Hypothalamus (tissue), 51 donors: ENCODE measurements at places on chromosomes 13 and 19.

DNA sequence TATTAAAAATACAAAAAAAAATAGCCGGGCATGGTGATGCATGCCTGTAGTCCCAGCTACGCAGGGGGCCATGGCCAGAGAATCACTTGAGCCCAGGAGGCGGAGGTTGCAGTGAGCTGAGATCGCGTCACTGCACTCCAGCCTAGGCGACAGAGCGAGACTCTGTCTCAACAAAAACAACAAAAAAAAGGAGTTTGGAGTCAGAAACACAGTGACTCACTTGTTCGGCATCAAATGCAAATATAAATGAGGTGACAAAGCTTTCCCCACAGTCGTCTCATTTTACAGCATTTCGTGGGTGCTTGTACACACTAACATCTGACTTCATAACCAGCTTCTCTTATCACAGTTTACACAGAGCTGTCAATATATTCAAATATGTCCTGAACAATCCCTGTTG, 11.0 kb downstream of the ZNF665 start:
- no peak for DNase-seq

GRCh38 chr19:10636304-10636972, 11.1 kb downstream of the SLC44A2 start:
- DNase-seq = no peak

DNA sequence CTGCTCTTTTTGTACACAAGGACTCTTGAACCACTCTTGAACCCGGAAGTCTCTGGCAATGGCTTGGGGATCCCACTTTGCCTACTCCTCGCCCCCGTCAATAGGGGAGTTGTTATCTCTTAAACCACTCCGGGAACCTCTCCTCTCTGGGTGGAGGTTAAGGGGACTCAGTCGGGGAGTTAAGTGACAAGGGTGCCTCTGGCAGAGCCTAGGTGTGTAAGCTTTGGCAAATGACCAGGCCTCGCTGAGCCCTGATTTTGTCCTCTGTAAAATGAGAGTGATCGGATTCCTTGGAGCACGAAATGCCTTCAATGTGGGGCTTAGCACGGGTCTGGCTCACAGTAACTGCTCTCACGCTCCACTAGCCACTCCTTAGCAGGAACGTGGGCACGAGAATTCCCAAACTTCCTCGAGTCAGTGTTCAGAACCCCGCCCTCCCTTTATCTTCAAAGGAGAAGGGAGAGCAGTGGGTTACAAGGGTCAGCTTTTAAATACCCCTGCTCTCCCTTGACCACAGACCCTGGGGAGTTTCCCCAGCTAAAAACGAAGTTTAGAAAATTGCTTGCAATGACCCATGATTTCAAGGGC, 193.3 kb downstream of the KATNAL1 start:
- no peak for DNase-seq

DNA sequence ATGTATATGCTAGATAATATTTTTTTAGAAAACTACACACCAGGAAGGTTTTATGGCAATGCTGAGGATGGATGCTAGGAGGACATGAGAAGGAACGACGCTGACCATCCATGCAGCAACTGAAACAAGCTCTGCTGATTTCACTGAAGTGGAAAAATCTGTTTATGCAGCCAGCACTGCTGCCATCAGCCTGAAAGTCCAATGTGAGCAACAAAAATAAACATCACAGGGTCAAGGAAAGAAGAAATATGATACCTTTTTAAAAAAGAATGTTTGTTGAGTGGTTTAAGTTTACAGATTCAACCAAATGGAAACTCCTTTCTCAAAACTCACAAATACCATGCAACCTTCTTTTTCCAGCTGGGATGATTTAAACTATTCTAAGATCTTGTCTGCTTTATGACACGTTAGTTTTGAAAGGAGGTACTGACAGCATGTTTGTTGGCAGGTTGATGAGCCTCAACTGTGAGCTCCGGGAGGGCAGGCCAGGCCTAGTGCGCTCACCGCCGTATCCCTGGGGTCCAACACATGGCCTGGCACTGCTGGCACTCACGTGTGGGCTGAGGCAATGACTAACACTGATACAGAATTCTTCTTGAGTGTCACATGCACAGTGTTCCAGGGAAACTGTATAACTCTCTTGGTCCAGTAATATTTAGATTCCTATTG, 46.8 kb downstream of the LATS2 start:
- no peak for DNase-seq

DNA sequence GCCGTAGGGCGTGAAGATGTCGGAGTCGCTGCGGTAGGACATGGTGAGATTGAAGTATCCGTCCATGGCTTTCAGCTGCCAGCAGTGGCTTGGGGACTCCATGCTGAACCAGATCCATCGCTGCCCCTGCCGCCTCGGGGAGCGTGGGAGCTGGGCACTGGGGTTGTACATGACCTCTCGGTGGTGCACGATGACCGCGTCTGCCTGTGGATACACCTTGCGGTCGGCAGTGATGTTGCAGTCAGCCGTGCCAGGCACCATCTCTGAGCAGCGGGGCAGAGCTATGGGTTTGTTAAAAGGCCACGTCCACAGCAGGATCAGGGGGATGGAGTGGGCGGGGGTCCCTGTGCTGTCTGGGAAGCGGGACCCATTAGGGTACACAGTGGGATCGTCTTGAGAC, 7.4 kb downstream of the FUT6 start:
- no peak for DNase-seq

GRCh38 chr13:100149389-100149788, 60.5 kb downstream of the PCCA start:
- DNase-seq = no peak

DNA sequence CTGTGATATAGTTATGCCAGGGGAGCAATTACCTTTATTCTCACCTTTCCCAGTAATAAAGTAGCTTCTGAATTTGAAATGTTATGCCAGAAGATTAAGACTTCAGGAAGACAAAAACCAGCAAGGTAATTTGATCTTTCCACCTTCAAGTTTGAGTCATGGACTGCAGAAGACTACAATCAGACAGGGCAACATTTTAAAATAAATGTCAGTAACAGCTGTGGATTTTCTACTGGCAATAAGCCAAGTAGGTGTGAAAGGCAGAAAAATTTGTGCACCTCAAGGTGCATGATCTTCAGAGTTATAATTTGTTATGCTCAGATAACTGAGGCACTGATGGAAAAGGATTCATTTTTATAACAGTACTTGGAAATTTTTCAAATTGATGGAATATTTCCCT, 54.9 kb downstream of the SLITRK1 start:
- no peak for DNase-seq

- DNase-seq = no peak
Measured at GRCh38 chr19:12077375-12077774, 12.8 kb downstream of the ZNF844 start.

- no peak for DNase-seq
Measured at GRCh38 chr13:110436276-110436675, 125.2 kb downstream of the RAB20 start.

DNA sequence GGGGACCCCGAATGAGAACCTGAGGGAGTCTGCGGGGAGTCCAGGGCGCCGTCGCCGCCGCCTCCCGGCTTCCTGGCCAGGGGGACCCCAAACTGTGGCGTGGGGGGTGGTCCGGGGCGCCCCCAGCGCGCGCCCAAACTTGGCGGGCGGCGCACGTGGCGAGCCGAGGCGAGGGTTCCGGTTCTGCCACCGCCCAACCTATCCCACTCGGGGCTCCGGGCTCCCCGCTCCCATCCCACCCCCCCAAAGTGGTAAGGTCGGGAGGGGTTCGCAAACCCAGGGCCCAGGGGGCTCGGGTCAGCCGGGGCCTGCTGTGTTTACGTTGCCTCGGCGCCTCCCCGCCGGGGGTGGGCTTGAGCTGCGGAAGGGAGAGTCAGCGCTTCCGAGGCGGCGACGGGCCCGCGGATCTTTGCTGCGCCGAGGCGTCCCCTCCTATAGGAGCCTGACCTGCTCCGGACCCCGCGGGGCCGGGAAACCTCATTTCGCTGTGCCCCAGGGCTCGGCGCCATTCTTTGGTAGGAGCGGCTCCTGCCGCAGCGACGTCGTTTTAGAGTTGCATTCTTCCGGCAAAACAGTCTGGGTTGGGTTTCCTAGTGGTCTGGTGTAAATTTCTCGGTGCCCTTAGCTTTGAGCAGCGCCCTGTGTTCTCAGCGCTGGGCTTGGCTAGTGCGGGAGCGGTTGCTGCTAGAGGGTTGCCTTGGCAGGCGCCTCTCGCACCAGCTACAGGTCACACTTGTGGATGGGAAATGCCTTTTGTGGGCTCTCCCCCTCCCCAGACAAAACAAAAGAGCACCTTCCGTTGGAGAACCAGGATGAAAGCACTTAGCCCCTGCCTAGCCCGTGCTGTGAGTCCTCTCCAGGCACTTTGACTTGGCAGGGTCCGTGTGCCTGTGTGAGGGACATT, 1.2 kb downstream of the DAZAP1 start:
- DNase-seq = peak; percentile 48

- no peak for DNase-seq
Measured at GRCh38 chr19:30070198-30070967, 128.3 kb downstream of the URI1 start.

- DNase-seq = no peak
Measured at GRCh38 chr19:1933244-1933643, 7.7 kb upstream of the CSNK1G2 start.

DNA sequence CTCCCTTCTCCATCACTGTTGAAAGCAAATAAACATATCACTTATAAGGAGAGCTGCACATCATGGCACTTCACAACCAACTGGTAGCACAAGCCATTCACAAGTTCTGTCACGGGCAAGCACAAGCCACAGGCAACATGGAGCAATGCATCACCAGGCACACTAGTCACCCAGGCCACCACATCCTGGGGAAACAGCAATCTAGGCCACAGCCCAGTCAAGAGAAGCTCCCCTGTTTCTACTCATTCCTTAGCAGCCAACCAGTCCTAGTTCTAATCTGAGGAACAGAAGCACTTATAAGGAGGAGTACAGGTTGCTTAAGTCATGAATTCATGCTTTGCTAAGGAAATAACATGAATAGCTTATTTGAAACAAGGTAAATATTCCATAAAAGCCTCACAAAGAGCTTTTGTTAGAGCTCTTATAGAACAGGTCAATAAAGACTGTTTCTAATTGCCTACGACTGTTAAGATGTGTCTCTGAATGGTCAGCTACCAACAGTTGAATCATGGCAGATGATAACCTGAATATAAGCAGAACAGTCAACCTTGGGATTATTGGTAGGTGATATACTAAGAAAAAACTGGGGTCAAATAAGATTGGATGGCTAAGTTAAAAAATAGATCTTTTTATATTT, 169.0 kb downstream of the TBC1D4 start:
- DNase-seq = no peak

- no peak for DNase-seq
Measured at GRCh38 chr13:69704311-69704710, 403.3 kb upstream of the ATXN8OS start.

- no peak for DNase-seq
Measured at GRCh38 chr13:33006638-33007037, 9.6 kb upstream of the KL start.

- DNase-seq = no peak
Measured at GRCh38 chr19:42099336-42099925, 23.5 kb downstream of the ZNF574 start.

GRCh38 chr19:15197275-15197941, 3.4 kb downstream of the NOTCH3 start:
- DNase-seq = no peak

- DNase-seq = no peak
Measured at GRCh38 chr13:48906200-48906599, 69.5 kb upstream of the FNDC3A start.

- DNase-seq = no peak
Measured at GRCh38 chr13:20995245-20995838, 66.0 kb downstream of the LATS2 start.

GRCh38 chr19:3296034-3296433, 70.3 kb upstream of the NFIC start:
- DNase-seq = no peak

- DNase-seq = no peak
Measured at GRCh38 chr19:17095141-17095919, 19.8 kb downstream of the MYO9B start.

GRCh38 chr19:38977445-38978325, 2.1 kb upstream of the FBXO17 start:
- DNase-seq = no peak

GRCh38 chr19:2003874-2004273, 11.6 kb downstream of the BTBD2 start:
- DNase-seq = no peak

GRCh38 chr19:16559780-16560276, 12.4 kb downstream of the SLC35E1 start:
- DNase-seq = no peak

DNA sequence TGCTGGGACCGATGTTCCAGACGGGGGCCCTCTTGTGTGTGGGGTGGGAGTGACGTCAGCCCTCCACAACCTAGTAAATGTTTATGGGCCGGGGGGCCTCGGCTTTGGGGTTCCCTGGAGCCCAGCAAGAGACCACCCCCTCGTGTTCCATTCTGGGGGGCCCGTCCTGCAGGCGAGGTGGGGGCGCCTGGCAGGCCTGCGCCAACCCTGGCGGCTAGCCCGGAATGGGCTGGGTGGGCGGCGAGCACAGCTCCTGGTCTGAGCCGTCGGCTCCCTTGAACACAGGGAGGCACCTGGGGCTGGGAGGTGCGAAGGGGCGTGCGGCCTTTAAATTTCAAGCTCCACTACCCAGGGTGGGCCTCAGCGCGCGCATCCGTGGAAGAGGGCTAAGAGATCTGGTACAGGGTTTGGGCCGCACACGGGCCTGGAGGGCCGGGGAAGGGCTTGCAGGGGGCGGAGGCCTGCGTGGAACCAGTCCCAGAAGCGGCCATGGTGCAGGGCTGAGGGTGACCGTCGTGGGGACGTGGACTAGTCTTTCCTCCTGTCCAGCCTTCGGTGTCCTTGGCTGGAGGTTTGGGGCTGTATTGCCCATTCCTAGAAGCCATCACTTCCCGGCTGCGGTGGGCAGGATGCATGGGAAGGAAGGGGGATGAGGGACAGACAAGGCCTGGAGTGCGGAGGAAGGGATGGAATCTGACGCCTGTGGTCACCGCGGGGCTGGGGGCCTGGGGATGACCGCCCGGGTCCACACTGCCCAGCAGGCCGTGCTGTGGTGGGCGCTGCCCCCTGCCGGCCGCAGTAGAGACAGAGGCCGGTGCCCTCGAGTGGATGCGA, 11.4 kb downstream of the NDUFA11 start:
- no peak for DNase-seq
